Cerebellar nuclear complex (tissue), 1 donor: ENCODE measurements at places on chromosomes 4 and X.

DNA sequence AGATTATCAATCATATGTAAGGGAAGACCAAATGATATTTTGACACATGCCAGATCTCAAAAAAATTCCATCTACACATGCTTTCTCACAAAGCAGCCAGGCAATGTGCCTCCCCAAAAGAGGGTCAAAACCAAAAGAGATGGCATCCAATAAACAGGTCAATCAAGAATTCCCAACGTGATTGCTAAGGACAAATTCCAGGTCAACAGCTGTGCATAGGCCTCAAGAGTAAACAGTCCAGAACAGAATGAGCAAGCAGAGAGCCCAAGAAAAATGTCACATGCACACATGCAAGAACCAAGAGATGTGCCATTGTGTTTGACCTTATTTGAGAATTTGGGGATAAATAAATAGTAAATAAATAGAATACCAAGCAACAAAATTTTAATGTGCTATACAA lies 136.7 kb downstream of the APBB2 start:
- DNase-seq = no peak

GRCh38 chrX:132257116-132257515 lies 37.9 kb upstream of the RAP2C start:
- DNase-seq = no peak

GRCh38 chrX:133417364-133417763 lies 2.1 kb upstream of the GPC4 start:
- DNase-seq = no peak

- DNase-seq = no peak
These were observed 978 bp downstream of the HS6ST2 start for GRCh38 chrX:132957211-132958090.

DNA sequence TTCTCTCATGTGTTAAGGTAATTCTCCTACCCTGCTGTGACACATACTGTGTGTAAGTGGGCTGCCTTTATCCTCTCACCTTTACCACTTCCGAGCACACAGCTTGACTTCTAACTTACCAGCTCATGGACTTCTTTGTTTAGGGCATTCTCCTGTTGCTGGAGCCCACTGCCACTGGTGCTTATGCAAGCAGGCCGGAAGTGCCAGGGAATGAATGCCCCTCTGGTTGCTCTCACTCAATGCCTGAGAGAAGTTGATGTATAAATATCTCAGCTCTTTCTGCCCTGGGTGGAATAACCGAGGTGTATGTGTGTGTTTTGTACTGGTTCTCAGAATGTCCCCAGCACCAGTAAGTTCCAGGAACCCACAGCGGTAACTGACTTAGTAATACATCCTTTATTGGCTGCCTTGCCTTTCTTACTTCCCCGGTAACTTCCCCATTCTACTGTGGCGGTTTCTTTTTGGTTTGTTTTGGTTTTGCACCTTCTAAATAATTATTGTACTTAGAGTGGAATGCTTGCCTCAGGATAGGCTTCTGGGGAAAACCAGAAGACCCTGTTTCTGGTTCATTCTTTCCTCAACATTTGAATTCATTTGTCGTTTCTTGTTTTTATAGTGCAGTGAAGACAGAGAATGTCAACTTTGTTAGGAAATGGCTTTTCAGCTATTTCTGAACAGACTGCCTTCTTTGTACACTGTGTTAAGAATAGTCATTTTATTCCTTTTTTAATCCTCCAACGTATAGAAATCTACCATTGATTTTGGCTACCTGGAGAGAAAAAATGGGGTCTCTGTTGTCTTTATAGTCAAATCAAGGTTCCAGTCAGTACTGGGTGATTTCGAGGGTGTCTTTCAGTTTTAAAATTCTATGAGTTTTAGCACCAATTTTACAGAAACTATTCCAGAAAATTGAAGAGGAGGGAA lies 45.4 kb downstream of the CXorf58 start:
- DNase-seq = no peak

DNA sequence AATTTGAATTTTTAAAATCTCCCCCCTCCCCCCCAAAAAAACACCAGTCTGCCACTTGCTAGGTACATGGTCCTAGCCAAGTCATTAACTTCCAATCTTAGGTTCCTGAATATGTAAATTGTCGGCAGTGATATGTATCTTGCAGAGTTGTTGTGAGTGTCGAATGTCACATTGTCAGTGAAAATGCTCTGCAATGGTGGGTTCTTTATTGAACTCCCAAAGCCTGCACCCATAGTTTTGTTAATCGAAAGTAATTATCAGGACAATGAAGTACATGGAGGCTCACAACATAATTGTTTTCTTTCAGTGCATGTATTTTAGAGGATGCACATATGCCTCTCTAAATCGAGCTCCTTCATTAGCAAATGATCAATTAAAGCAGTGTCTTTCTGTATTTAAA lies 185.6 kb upstream of the S100G start:
- no peak for DNase-seq

DNA sequence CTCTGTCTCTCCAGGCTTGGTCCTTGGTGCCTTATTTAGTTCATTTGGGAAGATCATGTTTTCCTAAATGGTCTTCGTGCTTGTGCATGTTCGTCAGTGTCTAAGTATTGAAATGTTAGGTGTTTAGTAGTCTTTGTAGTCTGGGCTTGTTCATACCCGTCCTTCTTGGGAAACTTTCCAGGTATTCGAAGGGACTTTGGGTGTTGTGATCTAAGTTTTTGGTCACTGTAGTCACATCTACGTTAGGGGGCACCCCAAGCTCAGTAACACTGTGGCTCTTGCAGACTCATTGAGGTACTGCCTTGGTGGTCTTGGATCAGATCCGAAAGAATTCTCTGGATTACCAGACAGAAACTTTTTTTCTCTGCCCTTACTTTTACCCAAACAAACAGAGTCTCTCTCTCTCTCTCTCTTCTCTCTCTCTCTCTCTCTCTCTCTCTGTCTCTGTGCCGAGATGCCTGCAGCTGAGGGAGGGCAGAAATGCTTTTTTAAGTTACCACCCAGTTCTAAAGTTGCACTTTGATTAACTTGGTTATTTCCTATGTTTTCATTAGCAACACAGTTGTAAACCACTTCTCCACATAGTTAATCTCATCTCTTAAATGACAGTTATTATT lies 67.6 kb upstream of the SLC7A3 start:
- no peak for DNase-seq

- DNase-seq = no peak
These were observed 83.0 kb downstream of the MAMLD1 start for GRCh38 chrX:150446151-150446550.

DNA sequence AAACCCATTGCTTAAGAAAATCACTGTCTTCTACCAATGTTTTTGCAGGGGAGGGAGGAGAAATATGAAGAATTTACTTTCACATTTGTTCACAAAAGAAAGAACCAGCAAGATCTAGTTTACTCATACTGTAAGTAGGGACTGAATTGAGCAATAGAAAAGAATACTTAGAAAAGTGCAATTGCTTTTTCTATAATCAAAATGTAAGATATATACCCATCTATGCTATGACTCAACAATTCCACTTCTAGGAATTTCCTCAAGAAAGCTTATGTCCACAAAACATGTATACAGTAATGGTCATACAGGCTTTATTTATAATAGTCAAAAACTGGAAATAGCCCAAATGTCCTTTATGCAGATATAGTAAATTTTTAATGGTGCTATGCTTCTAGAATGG lies 196.4 kb downstream of the LRBA start:
- no peak for DNase-seq

DNA sequence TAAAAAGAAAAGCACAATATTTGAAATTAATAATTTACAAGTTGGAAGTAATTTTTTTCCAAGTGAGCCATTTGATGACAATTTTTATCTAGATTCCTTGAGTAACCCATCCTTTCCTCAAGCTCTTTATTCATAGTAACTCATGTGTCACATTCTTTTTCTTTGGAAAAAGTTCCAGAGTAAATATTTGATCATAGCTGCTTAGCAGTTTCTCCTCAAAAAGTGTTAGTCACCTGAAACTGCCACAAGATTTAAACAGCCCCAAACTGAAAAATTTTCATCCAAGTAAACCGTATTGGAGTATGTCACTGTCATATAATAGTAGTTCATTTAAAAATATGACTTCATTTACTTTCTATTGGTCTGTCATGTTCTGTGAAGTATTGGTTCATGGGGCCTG lies 94.6 kb upstream of the CASK start:
- DNase-seq = no peak

DNA sequence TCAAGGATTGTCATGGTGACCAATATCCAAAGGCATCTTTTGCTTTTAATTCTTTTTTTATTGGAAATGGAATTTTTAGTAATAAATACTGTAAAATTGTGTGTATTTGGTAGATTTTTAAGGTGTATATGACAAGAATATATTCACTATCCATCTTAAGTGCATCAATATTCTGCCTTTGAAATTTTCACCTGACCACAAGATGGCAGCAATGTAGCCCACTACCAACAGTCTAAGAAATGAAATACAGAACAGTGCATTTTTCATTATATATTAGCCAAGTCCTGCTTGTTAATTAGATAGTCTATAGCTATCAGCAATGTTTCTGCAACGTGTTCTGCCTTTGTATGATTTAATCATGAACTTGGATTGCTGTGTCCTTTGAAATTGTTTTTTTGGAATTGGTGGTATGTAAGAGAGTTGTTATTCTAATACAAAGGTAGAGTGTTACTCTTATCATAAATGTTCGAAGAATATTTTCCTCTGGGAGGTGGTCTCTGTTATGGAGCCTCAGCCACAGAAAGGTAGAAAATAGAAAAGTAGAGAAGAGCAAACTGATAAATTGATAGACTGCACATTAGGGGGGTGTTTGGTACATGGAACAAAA lies 38.2 kb downstream of the HPGDS start:
- DNase-seq = no peak
